ENCODE measurements at places on chromosomes 3 and 15.

DNA sequence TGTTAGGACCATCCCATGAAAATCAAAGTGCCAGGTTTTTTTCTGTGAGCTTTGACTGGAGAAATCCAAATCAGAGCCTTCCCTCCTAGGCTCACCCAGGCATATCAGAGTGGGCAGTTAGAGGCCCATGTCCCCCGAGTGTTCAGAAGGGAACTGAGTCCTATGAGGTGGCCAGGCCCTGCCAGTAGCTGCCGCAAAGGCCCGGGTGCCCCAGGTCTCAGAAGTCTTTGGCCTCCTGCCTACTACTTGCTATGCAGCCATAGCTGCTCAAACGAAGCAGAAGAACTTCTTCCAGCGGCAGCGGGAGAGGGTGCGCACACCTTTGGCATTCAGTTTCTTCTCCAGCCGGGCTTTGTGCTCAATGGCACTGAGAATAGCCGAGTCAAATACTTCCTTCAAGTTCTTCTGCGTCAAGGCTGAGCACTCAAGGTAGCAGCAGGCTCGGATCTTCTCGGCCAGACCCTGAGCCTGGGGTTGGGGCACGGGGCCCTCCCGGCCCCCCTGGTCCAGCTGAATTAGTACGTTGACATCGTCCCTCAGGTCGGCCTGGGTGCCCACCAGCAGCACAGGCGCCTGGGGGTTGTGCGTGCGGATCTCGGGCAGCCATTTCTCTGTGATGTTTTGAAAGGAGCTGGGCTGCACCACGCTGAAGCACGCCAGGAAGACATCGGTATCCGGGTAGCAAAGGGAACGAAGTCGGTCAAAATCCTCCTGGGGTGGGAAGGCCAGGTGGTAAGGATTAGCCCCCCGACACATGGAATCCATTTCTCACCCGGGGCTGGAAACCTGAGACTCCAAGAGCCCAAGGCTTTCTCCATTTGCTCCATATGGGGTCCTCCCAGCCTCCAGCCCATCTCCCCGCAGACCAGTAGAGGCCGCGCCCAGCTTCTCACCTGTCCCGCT, 992 bp downstream of the RHOV start:
- DNase-seq, result peak; percentile 37

- no peak for DNase-seq
These were observed 190.4 kb downstream of the GHSR start for GRCh38 chr3:172257648-172258400.

DNA sequence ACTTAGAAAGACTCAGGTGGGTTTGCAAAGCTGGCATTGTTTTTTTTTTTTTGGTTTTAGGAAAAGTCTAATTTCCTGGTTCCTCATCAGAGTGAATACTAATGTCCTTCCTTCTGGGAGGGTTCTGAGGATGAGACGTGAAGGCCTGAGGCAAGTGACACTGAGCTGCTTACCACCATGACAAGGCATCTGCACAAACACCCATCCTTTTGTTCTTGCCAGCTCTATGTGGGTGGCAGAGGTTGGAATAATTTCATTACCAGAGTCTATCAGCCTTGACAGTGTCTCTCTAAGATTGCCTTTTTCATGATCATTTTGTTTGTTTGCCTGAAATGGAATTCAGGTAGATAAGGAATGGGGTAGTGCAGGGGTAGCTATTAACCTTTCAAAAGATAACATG, 17.1 kb downstream of the RTP4 start:
- DNase-seq, result no peak

DNA sequence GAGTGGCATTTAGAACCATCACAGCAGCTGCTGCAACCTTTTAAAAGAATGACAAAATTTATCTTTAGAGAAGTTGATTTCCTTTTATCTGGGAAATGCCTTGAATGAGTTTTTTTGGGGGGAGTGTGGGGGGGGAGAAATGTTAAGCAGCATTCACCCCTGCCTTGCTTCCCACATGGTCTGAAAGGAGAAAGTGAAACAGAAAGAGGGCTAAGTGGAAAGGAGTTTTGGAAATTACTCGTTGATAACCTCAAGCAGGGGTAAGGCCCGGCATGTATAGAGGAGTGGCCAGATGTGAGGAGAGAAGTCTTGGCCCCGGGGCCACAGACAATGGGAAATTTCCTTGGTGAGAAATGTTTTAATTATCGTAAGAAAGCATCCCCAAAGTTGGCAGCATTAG, 23.5 kb downstream of the B3GALNT1 start:
- no peak for DNase-seq

DNA sequence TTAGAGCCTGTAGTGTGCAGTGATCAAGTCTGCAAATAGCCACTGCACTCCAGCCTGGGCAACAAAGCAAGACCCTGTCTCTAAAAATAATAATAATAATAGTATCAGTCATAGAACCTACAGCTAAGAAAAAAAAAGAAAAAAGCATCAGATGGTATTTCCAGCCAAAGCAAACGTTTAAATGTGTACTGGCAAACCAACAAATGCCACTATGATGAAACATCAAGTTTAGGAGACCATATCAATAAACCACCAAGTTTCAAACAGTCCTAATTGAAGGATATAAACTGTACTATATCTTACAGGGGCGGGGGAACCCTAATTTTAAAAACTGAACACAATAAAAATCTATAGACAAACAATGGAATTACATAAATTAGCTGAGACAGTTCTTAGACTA, 6.4 kb downstream of the UBP1 start:
- no peak for DNase-seq

GRCh38 chr15:89208256-89208655, 13.1 kb downstream of the RLBP1 start:
- DNase-seq, result no peak
